ENCODE measurements at places on chromosomes 2 and 18. TPM values are rescaled to one million over a fixed set of nuclear protein-coding genes. Genes with fewer than 3 reads are reported as not detected.
A peak's percentile ranks its signal among the peaks of the same experiment; 100 is the strongest.

- DNase-seq: no peak
Observed at GRCh38 chr2:69789175-69789721, 40.2 kb upstream of the GMCL1 start.

DNA sequence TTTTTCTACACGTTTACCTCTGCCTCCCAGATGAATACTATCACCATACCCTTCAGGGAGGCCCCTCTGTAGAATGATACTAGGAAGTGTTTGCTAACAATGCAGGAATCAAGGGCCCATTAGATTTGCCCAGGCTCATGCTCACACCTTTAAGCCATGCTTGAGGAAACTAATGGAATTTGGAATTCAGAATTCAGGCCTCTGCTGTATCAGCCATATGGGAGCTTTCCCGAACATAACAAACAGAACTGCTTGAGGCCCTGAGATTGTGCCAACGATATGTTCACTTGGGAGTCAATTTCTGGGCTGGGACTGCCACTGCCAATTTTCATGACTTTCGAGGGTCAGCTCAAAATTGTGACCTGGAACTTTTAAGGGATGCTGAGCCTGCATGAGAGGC, 282.5 kb downstream of the CLIP4 start:
- DNase-seq: no peak

DNA sequence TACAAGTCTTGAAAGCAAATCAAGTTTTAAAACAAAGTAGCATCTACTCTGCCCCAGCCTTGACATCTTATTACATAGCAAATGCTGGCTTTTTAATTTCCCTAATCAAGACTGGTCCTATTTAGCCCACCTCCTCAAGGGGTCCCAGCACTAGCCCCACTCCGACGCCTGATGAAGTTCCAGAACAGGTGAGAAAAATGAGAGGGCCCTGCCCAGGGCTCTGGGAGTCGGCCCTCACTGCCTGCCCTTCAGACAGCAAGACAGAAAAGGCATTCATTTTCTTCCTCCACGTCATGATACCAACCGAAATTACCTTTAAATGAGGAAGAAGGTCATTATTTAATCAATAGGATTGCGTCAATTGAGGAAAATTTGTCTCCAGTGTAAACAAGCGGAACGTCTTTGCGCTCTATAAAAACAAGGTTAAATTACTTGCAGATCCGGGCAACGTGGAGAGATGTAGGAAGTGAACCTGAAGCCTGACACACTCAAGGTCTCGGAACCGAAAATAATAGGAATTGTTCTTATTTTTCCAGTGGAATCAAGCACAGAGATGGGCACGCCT, 170.6 kb upstream of the PKDCC start:
- no peak for DNase-seq

GRCh38 chr18:63832470-63832869, 55.0 kb upstream of the SERPINB2 start:
- DNase-seq: no peak

- DNase-seq: peak; percentile 32
Observed at GRCh38 chr18:44859751-44860439, 179.2 kb downstream of the SETBP1 start.

PDCD1 gene
- not detected for total RNA-seq

DNA sequence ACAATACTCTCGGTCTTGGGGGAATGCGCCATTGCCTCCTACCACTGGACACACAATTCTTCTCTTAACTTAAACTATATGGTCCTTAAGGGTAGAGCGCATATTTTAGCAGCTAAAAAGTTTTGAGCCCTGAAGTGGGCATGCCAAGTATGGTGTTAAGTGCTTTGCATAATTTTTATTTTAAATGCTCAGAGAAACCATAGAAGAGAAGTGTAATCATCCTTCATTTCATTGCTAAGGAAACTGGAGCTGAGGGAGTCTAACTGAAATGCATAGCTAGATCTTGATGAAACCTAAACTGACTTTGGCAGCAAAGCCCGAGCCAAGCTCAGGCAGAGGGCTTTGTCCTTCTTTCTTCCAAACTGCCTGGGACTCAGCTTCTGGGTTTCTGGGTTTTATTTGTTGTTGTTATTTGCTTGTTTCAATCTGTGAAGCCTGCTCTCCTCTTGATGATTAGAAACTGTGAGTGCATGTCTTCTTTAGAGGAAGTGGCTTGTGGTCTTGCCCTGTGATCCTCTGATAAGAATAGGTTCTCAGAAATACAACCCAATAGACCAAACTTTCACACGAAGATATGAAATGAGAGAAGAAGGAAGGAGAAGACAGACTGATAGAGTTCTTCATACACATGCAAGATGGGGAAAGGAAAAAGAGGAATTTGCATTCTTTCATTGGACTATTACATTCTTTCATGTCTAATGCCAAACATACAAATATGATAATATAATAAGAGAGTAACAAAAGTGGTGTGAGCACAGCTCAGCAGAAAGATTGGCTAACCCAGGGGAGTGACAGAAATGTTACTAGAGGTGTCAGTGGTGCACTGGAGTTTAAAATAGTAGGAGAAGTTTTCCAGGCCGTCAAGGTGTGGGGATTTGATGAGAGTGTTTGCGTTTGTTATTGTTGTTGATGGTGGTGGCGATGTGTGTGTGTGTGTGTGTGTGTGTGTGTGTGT, 7.5 kb upstream of the RNF144A start:
- DNase-seq: no peak

DNA sequence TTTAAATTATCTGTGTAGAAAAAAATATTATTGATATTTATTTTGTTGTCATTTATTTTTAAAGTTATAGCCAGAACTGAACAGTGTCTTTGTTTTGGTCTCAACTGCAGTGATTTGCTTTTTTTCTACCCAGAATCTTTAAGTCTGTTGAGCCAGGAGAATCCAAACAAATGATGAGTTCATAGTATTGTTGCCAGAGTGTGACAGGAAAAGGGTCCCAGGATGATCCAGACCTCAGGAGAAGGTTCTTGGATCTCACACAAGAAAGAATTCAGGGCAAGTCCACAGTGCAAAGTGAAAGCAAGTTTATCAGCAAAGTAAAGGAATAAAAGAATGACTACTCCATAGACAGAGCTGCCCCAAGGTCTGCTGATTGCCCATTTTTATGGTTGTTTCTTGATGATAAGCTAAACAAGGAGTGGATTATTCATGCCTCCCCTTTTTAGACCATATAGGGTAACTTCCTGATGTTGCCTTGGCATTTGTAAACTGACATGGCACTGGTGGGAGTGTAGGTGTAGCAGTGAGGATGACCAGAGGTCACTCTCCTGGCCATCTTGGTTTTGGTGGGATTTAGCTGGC, 127.1 kb downstream of the AGPS start:
- no peak for DNase-seq

DNA sequence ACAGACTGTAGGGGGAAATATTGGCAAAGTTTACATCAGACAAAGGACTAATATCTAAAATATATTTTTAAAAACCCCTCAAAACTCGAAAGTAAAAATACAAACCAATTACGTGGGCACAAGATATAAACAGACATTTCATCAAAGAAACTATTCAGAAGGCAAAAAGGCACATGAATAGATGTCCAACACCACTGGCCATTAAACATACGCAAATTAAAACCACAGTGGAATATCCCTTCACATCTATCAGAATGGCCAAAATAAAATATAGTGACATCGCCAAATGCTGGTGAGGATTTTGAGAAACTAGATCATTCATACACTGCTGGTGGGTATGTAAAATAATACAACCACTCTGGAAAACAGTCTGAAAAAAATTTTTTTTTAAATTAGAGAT, 30.6 kb upstream of the PAPOLG start:
- DNase-seq: no peak

DNA sequence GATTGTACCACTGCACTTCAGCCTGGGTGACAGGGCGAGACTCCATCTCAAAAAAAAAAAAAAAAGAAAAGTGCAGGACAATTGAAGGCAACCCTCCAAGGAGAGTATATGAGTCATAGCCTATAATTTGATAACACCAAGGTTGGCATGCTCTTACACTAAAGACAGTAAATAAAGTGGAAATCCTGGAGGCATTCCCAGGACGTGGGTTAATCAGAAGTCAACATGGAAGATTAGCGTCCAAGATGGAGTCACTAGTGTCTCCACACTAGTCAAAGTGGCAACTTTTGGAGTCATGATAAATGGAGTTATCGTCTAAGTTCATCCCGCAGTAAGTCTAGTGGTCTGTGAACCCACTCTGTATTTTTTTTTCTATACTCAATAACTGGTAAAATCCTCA, 21.2 kb upstream of the UGGT1 start:
- no peak for DNase-seq

Measured in dorsolateral prefrontal cortex (tissue), 122 donors.